ENCODE measurements at places on chromosomes 6 and 20.

GRCh38 chr6:29790626-29791025 lies 37.0 kb upstream of the HLA-G start:
- no peak for DNase-seq

- DNase-seq = no peak
Measured at GRCh38 chr20:45944151-45944964, 9.9 kb downstream of the PCIF1 start.

- no peak for DNase-seq
Measured at GRCh38 chr6:101826678-101827077, 433.2 kb downstream of the GRIK2 start.

DNA sequence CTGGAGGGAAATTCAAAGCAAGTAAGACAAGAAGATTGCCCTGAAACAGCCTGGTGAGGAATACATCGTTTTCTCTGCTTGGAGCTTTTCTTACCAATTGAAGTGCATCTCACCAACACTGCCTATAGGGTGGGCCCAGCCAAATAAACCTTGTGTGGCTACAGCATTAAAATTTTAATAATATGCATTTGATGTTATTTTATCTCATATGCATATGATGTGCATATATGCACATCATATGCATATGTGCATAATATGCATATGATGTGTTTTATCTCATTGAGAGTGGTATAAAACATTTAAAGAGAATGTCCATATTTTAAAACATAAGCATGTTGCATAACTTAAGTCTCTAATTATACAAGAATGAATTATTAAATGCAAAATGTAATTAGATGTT lies 328.6 kb upstream of the ARID1B start:
- no peak for DNase-seq

- no peak for DNase-seq
Measured at GRCh38 chr6:43292763-43293318, 5.2 kb upstream of the SLC22A7 start.

DNA sequence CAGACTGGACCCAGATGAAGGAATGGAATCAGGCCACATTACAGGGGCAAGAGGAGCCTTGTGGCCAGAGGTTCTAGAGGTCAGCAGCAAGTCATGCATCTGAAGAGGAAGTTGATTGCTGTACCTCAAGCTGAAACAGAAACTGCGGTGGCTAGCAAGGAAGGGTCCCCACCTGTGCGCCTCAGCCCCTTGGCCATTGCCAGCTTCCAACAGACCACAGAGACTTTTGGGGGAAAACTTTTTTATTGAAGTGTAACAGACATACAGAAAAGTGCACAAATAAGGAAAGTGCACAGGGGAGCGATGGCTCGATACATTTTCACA lies 26.8 kb upstream of the SLC9A8 start:
- no peak for DNase-seq

DNA sequence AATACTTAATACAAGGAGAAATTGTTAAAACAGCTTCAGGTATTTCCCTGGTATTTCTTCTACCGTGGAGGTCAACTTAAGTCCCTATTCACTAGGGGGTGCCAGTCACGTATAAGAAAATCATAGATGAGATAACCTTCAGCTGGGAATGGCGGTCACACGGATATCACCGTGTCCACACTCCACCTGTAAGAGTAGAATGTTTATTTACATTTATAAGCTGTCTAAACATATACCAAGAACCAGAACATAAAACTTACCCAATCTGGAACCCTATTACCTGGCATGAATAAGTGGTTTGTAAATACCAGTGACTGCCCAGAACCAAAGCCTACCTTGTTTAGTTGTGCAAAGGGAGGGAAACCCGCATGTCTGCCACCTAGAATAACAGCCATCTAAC lies 1.9 kb upstream of the ELOVL4 start:
- no peak for DNase-seq

DNA sequence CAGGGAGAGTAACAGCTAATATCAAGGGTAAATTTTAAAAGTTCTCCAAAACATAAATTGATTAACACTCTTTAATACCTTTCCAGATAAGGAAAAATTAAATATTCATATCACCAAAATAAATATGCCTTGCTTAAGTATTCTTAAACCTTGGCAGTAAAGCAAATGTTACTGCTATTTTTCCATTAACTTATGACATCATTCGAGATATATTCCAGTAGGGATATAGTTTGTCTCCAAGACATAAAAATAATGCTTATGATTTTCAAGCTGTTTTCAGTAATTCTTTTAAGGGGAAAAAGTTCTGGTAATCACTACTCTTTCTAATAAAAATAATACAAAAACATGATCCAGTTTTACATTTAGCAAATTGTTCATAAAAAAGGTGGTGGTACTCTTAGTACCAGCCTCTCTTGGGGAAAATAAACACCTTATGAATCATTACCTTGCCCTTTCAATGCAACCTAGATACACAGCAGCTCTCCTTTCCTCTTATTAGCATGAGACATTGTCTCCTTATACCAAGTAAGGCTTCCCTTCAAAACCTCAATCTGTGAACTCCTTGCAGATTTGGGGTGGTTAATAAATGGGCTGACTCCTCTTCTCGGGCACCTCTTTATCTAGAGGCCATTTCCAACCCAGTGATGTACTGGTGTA lies 31.5 kb upstream of the LTV1 start:
- DNase-seq = no peak

DNA sequence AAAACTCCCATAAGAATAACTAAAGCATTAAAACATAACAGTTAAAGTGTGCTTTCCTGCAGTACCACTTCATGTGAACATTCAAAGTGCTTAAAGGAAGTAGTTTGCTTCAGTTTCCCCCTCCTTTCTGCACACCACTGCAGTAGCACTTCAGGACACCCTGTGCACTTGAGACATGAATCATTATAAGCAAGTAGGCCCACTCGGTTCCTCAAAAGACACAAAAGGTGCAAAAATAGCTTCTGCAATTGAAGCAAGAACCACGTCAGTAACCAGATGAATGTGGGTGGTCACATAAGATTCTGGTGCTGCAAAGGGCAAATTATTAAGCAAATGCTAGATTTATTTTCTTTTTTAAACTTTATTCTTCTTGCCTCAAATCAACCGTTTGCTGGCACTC lies 160.6 kb downstream of the HIVEP2 start:
- no peak for DNase-seq

DNA sequence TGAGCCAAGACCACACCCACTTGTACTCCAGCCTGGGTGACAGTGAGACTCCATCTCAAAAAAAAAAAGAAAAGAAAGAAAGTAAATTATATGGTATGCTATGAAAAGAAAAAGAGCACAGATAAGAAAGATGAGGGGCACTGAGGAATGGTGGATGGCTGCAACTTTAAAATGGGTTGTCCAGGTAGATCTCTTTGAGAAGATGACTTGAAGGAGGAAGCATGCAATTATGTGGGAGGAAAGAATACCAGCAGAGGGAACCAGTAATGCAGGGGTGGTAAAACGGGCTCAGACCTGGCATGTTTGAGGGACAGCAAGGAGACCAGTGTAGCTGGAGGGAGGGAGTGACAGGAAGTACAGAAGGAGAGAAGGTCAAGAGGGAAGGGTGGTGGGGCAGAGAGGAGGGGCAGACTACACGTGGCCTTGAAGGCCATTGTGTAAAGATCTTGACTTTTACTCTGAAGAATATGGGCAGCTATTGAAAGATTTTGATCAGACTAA lies 22.3 kb downstream of the LINC00237 start:
- no peak for DNase-seq

GRCh38 chr6:158040051-158040803 lies 58.6 kb downstream of the SYNJ2 start:
- DNase-seq = no peak

DNA sequence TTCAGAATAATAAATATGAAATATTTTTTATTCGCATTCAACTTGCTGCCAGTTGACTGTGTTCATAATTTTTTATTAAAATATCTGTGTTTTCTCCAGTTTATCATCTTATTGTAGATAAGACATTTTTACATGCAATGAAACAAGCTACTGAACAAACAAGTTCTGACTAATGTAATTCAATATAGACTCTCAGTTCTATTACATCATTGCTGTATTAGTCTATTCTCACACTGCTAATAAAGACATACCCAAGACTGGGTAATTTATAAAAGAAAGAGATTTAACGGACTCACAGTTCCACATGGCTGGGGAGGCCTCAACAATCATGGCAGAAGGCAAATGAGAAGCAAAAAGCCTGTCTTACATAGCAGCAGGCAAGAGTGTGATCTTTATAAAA lies 1357.7 kb upstream of the CITED2 start:
- DNase-seq = no peak

- DNase-seq = no peak
Measured at GRCh38 chr6:105781248-105781647, 304.9 kb upstream of the PRDM1 start.

GRCh38 chr6:74782346-74782745 lies 423.5 kb downstream of the COL12A1 start:
- no peak for DNase-seq

DNA sequence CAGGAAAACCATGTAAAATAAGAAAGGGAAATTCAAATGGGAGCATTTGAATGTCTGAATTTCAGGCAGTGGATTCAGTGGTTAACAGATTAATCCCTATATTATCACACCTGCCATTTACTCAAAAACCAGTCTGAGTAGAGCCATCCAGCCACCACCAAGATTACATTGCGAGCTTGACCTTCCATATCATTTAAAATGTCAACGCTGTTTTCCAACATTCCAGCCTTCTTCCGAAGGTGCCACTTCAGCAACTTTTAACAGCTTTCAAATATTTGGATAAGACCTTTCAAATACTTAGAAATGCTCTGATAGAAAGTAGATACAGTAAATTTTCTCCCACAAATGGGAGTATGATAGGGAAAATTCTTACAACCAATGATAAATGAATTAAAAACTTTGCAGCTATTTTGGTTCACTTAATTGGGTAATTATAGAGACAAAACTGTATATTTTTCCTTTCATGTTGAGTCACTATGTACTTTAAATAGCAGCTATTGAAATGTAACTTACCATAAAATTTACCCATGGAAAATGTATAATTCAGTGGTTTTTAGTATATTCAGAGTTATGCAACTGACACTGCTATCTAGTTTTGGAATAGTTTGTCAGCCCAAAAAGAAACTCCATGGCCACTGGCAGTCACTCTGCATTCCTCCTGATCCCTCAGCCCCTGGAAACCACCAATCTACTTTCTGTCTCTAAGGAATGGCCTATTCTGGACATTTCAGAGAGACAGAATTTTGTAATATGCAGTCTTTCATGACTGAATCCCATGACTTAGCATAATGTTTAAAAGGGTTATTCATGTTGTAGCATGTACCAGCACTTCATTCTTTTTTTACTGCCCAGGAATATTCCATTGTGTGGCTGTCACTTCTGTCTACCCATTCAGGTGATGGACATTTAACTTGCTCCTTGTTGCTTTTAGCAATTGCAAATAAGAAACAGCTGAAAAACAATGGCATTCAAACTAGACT lies 21.5 kb downstream of the EZR start:
- DNase-seq = no peak

GRCh38 chr20:59996108-59996507 lies 37.9 kb downstream of the CDH26 start:
- no peak for DNase-seq

- no peak for DNase-seq
Measured at GRCh38 chr20:62080249-62080990, 14.7 kb upstream of the TAF4 start.

GRCh38 chr20:21315138-21315537 lies 12.0 kb downstream of the XRN2 start:
- no peak for DNase-seq

- no peak for DNase-seq
Measured at GRCh38 chr6:111759331-111759835, 113.9 kb downstream of the FYN start.

DNA sequence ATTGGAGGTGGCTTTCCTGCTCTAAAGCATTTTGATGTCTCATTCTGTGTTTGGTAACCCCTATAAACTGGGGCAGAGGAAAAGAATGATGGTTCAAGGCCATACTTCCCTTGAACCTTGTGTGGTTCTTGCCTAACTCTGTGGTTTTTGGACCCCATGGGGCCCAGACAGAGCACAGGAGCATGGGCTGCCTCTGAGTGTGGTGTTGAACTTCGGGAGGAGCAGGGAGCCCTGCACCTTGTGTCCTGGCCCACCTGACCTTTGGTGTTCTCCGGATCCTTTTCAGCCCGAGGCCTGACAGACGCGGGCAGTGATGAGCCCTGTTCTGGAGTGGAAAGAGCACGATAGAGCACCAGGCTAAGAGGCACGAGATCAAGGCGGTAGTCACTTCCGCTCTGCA lies 18.8 kb downstream of the TMEM74B start:
- no peak for DNase-seq

GRCh38 chr20:3560578-3560977 lies 89.8 kb downstream of the ATRN start:
- DNase-seq = no peak

- no peak for DNase-seq
Measured at GRCh38 chr6:142802124-142802523, 142.9 kb downstream of the HIVEP2 start.

DNA sequence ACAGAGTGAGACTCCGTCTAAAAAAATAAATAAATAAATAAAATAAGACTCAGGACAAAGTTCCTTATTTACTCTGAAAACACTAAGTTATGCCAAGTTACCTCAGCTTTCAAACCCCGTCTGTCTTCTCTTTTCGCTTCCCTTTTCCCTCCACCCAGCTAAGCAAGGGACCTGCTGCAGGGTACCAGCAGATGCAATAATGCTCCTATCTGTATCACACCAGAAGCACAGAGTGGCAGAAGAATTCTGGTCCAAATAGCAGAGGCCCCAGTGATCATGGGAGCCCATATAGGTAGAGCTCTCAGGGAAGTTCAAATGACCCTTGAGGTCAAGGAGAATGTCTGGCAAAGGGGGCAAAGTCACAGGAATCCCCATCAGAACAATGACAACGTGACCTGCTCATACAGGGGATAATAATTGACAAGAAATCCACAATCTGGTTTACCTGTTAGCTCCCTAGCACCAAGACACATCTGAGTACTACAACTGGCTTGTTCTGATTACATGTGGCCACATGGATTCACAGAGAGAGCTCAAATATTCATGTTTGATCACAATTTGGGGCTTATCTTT lies 8.7 kb downstream of the GCM1 start:
- DNase-seq = no peak

DNA sequence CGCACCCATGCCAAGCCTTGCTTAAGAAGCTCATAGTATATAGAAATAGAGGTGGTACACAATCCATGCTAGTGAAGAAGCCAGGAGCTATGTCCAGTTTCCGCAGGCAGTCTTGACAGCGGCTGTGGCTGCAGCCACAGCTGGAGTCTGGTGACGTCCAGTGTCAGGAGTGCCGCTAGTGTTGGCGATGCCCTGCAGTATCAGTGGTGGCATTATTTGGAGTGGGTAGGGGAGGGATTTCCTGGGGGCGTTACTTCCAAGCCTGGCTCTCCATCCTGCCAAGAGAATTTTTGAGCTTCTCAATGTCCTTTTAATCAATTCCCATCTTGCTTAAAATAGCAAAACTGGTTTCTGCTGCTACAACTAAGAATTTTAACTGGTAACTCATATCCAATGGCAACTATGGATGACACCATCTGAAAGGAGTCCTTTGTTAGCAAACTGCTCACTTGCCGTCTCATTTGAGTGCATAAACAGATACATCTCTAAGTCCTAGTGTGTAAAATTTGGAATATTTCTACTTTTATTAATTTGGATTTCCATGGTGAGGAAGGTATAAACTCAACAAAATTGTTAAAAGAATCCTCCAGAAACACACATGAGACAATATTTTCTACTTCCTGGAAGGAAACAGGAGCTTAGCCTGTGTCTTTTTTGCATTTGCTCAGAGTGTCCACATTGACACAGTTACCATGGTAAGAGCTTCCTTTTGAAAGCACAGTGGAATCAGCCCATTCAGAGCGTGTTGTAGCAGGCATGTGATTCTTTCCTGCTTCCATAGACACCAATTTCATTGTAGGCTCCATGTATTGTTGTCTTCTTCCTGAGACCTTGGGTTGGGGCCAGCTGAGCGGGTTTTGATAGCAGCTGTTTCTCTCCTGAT lies 44.6 kb upstream of the PXDC1 start:
- no peak for DNase-seq

GRCh38 chr20:62624325-62624690 lies 18.0 kb upstream of the SLCO4A1 start:
- no peak for DNase-seq

Data from omental fat pad (tissue), 4 donors.